ENCODE measurements at places on chromosomes 12 and 14. TPM values are rescaled to one million over a fixed set of nuclear protein-coding genes. Genes with fewer than 3 reads are reported as not detected.

DNA sequence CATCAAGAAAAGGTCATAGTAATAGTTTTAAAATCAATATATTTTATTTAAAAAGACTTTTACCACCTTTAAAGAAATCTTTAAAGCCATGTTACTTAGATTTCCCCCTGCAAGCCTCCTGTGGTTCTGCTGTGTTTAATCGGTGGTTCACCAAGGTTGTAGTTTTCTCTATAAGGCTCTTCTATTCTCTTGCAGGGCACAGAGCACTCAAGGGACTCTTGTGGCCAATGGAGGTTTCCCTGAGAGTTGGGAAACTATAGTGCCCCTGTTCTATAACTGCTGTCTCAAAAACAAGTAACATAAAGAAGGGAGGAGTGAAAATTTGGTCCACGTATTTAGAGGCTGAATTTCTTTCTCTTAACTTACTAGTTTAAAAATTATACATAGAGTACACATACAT is 25.0 kb downstream of the DACT1 start:
- no peak for DNase-seq

DNA sequence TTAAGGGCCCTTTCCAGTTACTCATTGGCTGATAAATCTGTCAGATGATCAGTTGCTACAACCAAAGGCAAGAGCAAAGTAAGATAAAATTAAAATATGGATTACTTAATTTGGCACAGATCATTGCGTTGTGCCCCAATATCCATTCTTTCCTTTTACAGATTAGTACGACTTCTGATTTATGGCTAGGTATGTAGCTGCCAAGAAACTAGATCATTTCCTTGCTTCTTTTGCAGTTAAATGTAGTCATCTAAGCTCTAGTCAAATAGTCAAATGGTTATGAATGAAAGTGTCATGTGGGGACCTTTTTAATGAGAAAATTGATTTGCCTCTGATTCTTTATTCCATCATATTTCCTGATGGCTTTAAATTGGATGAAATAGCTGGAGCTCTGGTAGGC is 1039.9 kb upstream of the FLRT2 start:
- no peak for DNase-seq

DNA sequence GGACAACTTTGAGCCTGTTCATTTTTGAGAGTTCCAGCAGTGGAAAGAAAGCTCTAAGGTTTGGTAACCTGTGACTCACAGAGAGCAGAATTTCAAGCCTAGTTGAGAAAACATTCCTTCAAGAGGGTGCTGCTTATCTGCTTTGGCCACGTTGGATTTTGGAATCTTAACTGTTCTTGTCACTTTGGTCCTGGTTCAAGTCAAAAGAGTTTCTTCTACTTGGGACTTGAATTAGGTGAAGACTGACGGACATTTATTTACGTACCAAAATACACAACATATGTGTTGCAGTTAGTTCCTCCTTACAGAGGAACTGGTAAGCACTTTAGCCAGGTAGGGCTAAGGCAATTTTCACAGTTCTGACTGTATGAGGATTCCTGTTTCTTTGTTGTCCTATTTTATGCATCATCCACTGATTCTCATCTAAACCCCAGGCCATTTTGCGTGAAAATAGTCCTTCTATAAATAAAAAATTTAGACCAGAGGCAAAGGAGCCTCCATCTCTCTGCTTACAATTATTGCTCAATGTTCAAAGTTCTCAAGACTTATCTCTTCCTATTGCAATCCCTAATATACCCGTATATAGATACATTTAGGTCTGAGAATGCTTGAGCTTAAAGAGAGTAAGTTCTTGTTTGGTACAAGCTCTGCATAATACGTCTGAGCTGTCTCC is 580.9 kb downstream of the DIO2 start:
- DNase-seq: no peak

DNA sequence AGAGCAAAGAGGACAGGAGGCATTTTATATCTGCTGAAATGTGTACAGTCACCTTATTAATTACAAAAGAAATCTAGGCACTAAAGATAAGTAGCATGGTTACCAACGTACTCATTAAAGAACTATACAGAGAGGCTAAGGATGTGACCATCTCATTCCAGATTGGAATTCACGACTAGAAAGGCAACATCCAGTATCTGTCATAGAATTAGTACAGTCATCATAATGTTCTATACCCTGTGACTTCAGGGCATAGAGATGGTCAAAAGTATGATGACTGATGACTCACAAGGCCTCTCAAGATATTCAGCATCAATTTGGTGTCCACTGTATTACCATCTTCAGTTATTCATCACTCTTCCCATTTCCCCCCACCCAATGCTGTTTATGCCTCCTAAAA is 144.0 kb upstream of the PLEKHG7 start:
- DNase-seq: no peak

DNA sequence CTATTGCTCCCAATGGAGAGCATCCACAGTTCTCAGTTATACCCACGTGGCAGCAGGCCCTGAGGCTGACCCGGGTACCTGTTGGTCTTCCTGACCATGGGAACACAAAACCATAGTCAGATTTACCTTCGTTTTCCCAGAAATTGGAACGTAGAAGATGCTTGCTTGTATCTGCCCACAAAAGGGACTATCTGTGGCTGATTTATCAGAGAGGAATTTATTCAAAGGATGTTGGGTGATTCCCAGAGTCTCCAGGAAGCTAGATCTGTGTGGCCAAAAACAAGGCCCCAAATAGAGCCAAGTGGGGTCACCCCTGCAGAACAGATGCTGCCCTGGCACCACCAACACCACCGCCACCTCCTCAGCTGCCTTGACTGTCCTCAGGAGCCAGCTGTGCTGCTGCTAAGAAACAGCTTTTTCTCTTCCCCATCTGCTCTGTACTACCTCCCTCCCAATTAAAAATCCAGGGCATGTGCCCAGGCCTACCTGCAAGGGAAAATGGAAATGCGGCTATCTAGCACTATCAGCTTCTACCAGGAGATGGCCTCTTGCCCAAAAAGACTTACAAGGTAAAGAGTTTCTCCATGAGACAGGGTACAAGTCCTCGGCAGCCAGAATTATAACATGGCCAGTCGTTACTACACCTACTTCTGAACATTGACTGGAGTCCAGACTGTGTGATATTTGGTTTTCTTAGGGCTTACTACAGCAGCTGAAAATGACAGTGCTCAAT is 128.6 kb upstream of the PLEKHG7 start:
- no peak for DNase-seq

GRCh38 chr14:78131201-78131600 is 39.0 kb upstream of the NRXN3 start:
- no peak for DNase-seq

DNA sequence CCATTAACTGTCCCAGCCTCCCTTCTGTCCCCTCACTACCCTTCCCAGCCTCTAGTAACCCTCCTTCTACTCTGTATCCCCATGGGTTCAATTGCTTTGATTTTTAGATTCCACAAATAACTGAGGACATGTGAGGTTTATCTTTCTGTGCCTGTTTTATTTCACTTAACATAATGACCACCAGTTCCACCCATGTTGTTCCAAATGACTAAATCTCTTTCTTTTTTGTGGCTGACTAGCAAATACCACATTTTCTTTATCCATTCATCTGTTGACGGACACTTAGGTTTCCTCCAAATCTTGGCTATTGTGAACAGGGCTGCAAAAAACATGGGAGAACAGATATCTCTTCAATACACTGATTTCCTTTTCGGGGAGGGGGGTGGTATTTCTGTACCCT is 65.7 kb downstream of the PRKD1 start:
- DNase-seq: no peak

- DNase-seq: no peak
Measured at GRCh38 chr14:28765831-28766468, 637 bp upstream of the FOXG1 start.

- no peak for DNase-seq
Measured at GRCh38 chr14:106850913-106851825, 1324.8 kb downstream of the TMEM121 start.

DNA sequence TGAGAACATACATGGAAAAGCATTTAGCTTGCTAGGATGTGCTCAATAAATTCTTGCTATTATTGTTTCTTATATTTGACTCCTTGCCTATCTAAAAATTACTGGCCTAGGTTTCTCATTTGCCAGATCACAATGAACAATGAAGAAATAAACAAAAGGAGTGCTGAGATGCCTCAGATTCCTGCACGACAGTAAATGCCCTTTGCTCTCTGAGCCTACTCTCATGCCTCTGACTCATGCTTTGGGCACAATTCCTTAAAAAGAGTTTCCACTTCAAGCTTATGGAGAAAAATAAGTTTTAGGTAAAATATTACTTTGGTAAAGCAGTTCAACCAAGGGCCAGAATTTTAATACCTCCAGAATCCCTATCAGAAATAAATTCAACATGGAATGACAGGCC is 30.9 kb downstream of the GRIN2B start:
- no peak for DNase-seq

DNA sequence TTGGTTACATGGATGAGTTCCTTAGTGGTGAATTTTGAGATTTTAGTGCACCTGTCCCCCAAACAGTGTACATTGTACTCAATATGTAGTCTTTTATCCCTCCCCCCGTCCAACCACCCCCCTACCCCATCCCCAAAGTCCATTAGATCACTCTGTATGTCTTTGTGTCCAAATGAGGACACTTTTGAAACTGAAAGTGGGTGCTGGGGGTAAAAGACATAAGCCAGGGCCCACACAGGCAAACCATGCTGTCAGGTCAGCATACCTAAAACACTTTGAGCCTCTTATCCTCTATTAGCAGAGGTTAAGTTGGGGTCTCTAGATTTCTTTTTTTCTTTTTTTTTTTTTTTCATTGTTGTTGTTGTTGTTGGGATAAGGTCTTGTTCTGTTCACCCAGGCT is 31.3 kb upstream of the KICS2 start:
- no peak for DNase-seq

DNA sequence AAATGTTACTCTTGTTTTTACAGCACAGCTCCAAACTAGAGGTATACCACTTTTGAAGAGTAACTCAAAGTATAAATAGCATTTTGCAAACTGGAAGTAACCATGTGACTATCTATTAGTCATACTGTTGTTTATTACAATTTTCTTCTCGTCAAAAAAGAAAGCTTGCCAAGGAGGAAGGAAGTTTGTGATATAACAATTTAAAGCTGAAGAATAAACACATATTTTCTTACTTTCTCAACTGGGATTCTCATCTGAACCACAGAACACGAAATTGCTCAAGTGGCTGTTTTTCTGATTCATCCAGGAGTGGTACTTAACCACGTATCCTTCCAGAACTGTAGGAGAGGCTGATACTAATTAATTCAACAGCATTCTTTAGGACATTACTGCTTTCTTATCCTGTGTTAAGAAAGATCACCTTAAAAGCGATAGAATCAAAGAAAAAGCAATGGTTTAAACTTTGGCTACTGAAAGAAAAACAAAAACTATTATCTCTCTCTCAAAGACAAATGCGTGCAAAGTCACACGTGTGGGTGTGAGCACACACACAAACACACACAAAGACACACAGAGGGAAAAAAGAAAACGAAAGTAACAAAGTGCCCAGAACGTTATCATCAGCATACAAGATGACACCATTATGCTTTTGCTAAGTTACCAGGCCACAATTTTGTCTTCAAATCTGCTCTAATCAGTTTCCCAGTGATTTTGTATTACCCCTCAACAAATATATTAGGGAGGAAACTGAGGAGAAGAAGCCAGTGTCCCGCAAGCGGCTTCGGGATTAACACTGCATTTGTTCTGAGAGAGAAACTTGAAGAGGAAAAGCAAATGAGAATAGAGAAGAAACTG is at the start of gene CLEC2B:
TSS of gene CLEC2B (minus strand) at position 48 of the 855 bp plus-strand sequence.
- peak; percentile 59 for DNase-seq

- DNase-seq: no peak
Measured at GRCh38 chr12:126493366-126494108, 1428.3 kb downstream of the AACS start.

DNA sequence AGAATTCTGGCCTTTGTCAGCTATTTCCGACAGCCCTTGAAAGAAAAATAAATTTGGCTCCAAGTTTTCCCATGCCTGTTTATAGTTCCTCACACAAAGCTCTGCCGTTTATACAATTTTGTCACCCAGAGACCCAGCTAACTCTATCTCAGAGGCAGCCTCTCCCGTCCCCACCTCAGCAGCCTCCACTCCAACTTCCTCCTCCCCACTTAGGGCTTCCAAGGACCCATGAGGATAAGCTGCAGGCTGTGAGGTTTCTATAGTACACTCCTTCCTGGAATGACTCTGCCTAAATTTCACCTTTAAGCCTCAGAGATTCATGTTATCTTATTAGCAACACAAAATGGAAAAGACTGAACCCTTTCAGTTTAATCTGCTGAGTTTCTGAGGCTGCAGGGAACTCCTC is 71.8 kb downstream of the TTC9 start:
- DNase-seq: no peak

DNA sequence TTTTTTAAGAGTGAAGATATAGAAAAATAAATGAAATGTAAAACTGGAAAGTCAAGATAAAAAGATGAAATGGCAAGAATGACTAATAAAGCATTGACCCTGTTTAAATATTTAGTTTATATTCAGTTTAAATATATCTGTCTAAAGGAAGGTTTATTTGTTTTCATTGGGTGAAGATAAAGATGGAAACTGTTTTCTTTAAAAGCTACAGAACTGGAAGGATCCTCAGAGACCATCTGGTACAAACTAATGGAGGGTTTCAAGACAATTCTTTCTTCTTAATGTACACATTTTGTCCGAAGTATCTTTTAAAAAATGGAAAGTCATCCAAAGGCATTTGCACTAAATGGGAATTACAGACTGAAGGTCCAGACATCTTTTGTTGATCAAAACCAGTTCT is 142.6 kb downstream of the EPS8 start:
- DNase-seq: no peak

ZC2HC1C gene
- 1.2 TPM for total RNA-seq

- peak; percentile 34 for DNase-seq
Measured at GRCh38 chr14:68506645-68507419, 286.0 kb downstream of the ZFP36L1 start.

OR4K13 gene
- not detected for total RNA-seq

DNA sequence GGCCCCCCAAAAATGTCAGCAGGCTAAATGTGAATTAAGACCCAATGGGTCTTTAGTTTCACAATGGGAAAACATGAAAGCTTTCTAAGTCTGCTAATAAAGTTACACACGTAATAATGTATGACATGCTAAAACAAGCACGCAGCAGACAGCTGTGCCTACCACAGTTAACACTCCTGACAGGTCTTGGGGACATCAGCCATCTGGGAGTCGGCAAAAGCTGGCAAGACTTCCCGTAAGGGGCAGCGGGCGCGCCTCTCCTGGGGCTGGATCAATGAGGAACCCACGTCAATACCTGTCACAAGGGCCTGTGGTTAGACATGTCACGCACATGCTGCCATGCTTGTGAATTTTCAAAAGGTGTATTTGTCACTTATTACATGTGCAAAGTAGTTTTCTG is 45.0 kb downstream of the ACTN1 start:
- DNase-seq: no peak
